Lower leg skin (tissue), 4 donors: ENCODE measurements at places on chromosomes 7 and 10. TPM values are rescaled to one million over a fixed set of nuclear protein-coding genes. Genes with fewer than 3 reads are reported as not detected.

GRCh38 chr10:3385487-3385886 is 212.9 kb upstream of the PITRM1 start:
- DNase-seq: no peak

GRCh38 chr7:112833082-112833481 is 42.9 kb upstream of the TMEM168 start:
- DNase-seq: no peak

DNA sequence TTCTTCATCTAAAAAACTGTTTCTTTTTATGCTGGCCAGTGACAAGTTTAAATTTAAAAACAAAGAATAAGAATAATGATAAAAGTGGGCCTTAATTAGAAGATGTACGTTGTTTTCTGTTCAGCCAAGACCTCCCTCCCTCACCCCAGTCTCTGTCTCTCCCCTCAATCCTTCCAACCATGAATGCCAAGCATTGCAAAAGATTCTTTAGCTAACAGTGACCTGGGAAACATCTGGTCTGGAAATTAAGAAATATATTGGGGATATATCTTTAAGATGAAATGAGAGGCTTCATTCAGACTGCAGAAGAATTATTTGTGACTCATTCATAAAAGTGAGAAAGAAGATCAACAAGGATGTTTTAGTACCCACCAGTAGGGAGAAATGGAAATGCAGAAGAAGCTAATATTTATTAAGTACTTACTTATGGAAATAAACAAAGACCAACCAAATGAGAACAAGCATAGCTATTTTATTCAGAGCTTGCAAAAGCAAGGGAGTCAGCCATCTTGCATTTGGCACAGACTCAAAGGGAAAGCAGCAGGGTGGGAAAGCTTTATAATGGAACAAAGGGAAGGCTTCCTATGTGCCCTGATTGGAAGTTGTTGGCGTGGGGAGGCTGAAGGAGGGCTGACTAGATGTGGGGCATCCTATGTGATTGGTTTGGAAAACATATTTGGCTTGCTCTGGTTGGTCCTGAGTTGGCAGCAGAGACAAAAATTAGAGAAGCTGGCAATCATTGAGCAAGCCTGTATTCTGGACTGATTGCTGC is 595.4 kb upstream of the GHITM start:
- no peak for DNase-seq

DNA sequence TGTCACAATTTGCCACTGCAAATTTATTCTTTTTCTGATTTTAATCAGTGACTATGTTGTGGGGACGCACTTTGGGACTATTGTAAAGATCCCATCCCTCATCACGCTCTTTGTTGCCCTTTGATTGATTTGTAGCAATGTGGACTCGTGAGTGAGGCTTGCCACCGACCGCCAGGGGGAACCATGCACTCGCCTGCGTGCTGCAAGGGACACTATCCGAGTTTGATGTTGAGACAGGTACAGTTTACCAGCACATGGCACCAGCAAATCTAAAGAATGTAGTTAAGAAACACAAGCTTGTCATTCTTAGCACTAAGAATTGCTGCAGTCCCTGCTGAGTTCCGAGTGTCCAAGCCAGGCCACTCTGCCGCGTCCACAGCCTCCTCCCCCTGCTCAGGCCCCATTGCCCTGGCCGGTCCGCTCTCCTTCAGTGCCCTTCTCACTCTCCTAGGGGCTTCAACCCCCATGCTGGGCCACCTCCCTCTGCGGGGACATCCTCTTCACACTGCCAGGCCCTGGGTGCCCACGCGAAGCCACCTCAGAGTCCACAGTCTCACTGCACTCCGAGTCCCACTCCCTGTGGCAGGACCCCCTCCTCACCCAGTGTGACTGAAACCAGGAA is 2.0 kb upstream of the SFTPA2 start:
- no peak for DNase-seq

MMP21 gene
- total RNA-seq: not detected

RELN gene
- 1.0 TPM for total RNA-seq

GRCh38 chr7:134612197-134612596 is 34.5 kb upstream of the BPGM start:
- no peak for DNase-seq

MEOX2 gene
- total RNA-seq: 4.9 TPM

GRCh38 chr7:85851571-85852193 is 664.8 kb upstream of the SEMA3D start:
- no peak for DNase-seq

MEST gene
- 0.79 TPM for total RNA-seq

SLF2 gene
- 23.3 TPM for total RNA-seq

GRCh38 chr10:93993782-93994437 is at the start of gene PLCE1:
Gene PLCE1 (plus strand): TSS chr10:93993931. CDS start chr10:94031047, 37,116 bp downstream.
- peak; percentile 85 for DNase-seq

MNX1 gene
- 0.76 TPM for total RNA-seq

GRCh38 chr10:27620430-27621397 is 116.6 kb downstream of the RAB18 start:
- DNase-seq: peak; percentile 65

GRCh38 chr7:105664816-105665525 is 83.7 kb upstream of the EFCAB10 start:
- no peak for DNase-seq

DNA sequence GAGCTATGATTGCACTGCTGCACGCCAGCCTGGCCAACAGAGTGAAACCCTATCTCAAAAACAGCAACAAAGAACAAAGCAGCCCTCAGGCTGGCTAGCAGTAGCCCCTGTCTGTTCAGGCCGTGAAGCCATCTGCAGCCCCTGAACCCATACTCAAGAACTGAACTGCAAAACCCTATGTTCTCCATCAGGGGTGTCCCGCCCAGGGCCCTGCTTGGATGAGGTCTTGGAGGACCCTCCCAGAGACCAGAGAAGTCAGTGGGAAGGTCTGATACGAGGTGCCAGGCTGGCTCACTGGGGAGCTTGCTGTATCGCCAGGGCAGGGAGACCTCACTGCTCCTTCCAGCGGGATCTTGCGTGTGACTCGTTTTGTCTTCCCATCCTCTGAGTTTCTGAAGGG is 39.3 kb downstream of the RBM17 start:
- peak; percentile 71 for DNase-seq

DNA sequence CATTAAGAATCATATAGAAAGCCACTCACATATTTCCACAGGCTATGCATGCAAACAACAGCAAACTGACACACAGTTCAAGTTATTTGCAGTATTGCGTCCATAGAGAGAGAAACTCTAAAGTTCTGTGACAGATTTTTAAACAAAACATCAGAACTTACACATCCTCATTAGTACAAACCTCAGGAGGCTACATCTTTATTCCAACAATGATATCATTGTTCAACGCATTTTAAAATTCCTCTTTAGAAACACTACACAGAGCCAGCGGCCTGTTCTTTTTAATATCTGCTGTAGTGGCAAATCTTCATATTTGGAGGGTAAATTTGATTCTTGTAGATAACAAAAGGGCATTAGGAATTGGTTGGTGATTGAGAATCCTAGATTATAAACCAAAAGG is 55.9 kb upstream of the NFE2L3 start:
- no peak for DNase-seq

DNA sequence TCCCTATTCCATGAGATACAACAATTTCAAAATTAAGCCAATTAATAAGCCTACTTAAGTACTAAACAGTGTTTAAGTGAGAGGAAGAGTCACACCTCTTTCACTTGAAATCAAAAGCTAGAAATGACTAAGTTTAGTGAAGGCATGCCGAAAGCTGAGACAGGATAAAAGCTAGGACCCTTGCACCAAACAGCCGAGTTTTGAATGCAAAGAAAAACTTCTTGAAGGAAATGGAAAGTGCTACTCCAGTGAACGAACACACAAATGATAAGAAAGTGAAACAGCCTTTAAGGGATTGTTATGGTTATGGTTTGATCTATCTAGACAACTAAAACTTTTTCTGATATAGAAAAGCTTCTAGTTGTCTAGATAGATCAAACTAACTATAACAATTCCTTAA is 135.4 kb upstream of the KMT2E start:
- no peak for DNase-seq

DNA sequence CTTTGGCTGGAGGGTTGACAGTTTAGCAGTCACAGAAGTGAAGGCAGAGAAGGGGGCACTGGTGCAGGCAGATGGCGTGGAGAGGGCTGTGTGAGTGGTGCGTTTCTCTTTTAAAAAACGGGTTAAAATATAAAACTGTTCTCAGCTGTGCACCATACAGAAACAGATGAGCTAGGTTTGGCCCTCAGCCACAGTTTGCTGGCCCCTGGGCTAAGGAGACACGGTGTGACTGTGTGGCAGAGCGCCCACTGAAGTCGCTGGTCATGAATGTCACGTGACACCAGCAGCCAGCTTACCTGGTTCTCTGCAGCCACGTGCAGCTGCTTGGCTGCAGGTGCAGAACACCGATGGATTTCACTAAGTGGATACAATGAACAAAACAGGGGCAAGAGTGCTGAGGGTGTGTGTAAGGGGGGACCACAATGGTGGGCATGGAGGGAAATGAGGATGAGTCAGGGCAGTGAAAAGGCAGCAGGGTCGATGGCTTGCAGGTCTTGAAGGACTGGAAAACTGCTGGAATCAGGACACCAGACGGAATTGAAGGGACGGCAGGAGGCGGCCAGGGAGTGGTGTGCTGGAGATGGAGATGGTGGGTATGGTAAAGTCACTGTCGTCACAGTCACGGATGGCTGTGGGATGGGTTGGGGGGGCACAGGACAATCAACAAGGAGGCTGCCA is 7.4 kb downstream of the ZNF746 start:
- DNase-seq: no peak

DNA sequence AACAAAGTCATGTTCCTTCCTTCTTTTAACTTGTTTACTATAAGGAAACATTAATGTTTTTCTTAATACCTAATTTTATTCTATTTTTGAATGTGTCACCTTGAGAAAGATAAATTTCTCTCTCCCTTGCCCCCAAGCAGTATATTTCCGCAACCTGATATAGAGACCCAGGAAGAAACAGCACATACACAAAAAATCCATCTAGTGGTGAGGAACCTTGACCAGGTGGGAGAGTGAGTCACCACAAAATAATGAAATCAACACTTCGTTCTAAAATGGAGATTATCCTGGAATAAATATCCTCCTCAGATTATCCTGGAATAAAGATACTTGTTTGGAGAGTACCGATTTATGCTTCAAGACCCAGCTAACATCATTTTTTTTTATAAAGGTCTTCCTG is 232.9 kb upstream of the PTN start:
- DNase-seq: no peak

CYP2C19 gene
- total RNA-seq: 0.75 TPM

- DNase-seq: no peak
Measured at GRCh38 chr7:120413164-120413563, 140.2 kb downstream of the KCND2 start.

- no peak for DNase-seq
Measured at GRCh38 chr7:106820321-106821217, 44.5 kb upstream of the PIK3CG start.

- DNase-seq: no peak
Measured at GRCh38 chr10:85902051-85902450, 464.5 kb downstream of the GRID1 start.

GRCh38 chr7:151385626-151386300 is 24.1 kb downstream of the WDR86 start:
- no peak for DNase-seq

GIMAP8 gene
- 10.7 TPM for total RNA-seq

DNA sequence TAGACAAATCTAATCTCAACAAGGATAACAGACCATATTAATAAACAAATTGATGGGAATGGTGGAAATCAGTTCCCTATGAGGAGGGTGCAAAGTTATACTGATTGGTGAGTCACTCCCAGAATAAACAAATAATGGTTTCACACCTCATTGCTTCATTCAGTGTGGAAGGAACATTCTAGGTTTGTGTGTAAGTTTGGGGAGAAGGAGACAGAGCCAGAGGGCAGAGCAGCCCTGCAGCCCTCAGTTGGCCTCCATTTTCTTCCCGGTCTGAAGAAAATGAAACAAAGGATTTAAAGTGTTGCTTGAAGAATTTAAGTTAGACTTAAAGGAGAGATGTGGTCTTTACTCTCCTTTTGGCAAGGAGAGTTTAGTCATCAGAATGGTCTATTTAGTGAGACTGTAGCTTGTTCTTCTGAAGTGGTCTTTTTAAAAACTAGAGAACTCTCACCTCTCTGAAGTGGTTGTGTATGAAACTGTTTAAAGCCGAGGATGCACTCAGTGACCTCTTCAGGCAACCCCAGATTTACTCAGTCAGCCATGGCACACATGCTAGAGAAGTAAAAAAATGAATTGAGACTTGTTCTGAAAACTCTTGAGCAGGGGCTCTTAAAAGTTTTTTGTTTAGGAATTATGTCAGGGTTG is 27.2 kb downstream of the IKZF1 start:
- no peak for DNase-seq

AGR3 gene
- 2.0 TPM for total RNA-seq

GRCh38 chr10:31758495-31758894 is 170.1 kb downstream of the ARHGAP12 start:
- DNase-seq: no peak

GRCh38 chr7:155317114-155317434 is 19.4 kb downstream of the INSIG1 start:
- peak; percentile 48 for DNase-seq

CALHM1 gene
- not detected for total RNA-seq

ARHGEF5 gene
- total RNA-seq: 141 TPM

DNA sequence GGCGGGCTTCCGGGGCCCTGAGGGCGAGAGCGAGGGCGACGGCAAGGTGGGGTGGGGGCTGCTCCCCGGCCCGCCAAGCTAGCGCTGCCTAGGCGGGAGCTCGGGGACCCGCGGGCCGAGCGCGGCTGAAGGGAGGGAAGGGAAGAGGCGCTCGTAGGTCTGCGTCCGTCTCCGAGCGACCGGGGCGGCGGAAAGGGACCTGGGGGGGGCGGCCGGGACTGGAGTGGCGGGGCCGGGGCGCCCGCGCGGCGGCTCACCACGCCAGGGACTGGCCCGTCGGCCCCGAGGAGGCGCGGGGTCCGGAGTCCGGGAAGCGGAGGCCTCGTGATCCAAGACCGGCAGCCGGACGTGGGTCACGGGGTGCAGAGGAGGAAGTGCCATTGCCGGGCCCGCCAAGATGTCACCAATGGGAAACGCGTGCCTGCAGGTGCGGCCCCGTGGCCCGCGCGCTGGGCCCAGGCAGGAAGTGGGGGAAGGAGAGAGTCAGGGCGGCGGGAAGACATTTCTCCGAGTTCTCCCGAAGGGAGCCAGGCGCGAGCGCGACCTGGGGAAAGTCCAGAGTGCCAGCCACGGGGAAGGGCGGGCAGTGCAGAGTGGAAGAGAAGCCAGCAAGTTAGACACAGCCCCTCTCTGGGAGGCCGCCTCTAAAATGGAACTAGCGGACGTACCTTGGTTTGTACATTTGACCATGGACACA is 11.9 kb downstream of the HNRNPF start:
- peak; percentile 98 for DNase-seq

DNA sequence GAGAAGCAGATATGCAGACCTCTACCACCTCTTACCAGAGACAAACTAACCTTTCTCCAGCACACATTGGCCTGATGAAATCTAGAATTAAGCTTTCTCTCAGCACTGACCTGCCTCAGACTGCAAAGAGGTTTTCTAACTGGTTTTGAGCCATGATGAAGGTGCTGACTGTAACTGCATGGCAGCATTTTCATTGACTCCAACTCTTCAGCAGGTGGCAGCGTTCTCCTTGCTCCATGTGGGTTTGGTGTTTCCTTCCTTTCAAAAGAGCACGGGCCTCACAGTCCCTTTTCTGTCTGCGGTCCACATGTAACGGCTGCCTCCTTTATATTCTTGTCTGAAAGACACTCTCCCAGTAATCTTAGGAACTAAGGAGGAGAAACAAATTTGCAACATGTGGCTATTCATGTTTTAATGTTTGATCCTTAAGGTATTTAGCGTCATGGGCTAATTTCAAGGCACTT is 12.6 kb downstream of the KLLN start:
- DNase-seq: peak; percentile 38

TLX1 gene
- total RNA-seq: 0.25 TPM
